NCI-H1417 treated with DMSO at 0.1 percent for 48 hours (cell line): ENCODE measurements at places on chromosomes 11 and 22.

DNA sequence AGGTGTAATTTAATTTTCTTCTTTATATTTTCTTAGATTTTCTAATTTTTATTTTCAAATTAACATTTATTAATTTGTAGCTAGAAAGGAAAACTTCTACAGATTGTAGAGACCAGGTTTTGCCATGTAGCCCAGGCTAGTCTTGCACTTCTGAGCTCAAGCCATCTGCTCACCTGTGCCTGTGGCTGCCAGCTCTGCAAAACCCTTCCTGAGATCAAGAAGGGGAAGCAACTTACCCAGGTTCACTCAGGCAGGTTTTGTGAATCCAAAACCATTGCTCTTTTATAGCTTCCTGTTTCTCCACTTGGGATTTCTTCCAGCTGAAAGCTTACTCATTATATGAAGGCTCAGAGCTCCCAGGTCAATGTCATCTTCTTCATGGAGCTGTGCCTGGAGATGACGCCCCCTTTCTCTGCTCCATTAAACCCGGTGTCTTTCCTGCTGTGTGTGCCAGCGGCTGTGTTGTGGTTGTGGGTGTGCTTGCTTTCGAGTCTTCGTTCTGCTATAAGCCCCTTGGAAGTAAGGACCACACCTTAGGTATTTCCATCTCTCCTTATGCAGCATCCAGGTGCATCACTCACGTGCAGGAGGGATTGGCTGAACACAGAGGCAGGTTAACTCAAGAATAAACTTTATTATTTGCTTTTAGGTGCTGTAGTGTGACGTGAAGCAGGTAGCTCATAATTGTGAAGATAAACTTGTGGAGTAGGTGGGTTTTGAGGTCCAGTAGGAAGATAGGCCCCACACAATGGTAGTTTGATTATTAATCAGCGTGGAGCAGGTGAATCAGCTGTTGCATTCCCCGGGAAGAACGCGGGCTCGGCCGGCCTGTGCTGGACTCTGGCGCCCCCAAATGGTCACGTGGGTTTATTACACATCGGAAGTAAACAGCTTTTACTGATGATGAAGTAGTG, 42.2 kb upstream of the INCENP start:
- peak; percentile 38 for DNase-seq

DNA sequence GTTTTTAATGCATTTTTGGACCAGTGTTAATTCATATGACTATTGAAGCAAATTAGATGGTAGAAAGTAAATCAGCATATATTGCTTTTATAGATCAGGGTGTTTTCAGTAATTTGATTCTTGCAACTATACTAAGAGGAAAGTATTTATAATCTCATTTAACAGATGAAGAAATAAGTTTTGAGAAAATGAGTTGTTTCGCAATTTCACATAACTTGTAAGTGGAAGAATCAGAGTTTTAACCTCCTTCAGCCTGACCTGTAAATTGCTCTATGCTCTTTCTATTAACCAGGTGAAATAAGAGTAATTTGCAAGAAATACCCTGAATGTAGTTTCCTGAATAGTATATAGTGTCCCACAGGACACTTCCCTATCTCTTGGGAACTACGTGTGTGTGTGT, 1106.8 kb upstream of the RAG2 start:
- no peak for DNase-seq

- DNase-seq, result no peak
Measured at GRCh38 chr22:42236848-42237247, 33.6 kb downstream of the TCF20 start.

GRCh38 chr11:80669620-80670019, 1228.8 kb upstream of the TENM4 start:
- no peak for DNase-seq

DNA sequence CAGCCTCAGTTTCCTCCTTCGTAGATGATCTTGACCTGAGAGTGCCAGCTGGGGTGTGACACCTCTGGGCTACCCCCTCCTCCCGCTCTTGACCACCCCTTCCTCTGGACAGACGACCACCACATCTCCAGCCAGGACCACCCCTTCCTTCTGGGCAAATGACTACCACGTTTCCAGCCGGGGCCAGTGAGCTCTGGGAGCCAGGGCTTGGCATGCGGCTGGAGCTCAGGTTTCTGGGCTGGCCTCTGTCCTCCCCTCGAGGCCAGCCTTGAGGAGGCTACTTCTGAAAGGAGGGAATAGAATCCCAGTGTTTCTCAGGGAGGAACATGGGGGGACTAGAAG, 120.9 kb downstream of the KCNQ1OT1 start:
- no peak for DNase-seq

- DNase-seq, result no peak
Measured at GRCh38 chr11:115699733-115700132, 195.5 kb upstream of the CADM1 start.

DNA sequence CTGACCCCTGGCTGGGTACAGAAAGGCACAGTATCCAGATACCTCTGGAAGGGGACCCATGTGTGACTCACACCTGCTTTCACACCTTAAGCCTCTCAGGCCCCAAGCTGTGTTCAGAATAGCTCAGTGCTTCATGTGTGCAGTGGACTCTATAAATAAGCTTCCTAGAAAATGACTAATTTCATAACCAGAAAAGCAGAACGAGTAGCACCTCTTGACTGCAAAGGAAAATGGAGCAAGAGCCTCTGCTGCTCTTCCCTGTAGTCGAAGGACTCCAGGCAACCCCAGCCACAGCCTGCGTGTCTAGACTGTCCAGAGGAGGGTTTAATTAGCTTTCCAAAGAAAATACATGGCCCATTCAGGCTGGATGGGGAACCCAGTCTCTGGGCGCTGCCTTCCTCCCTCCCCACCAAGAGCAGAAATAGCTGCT, 23.1 kb downstream of the PTPN5 start:
- DNase-seq, result no peak

DNA sequence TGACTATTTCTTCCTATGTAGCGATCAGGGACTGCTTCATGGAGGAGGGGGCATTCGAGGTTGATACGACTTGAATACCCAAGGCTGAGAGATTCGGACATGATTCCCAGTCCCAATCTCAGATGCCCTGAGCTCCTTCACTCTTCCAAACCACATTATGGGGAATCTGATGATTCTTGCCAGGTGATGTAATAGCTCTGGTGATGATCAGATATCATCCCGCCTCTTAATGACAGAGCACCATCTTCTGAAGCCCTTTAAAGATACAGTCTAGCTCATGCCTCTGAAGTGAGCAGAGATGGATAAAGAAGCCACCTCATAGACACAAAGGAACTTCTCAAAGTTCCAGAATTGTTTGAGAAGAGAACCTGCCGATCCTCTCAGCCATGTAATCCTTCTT, 8.9 kb upstream of the CLMP start:
- DNase-seq, result no peak

GRCh38 chr11:134761926-134762247, 349.8 kb upstream of the B3GAT1 start:
- DNase-seq, result no peak
